ENCODE measurements at places on chromosomes 16 and 17.
A peak's percentile ranks its signal among the peaks of the same experiment; 100 is the strongest.

GRCh38 chr16:75305364-75306098, 54.1 kb upstream of the BCAR1 start:
- DNase-seq: peak; percentile 90

- no peak for DNase-seq
Measured at GRCh38 chr17:17114592-17115225, 72.5 kb downstream of the MPRIP start.

DNA sequence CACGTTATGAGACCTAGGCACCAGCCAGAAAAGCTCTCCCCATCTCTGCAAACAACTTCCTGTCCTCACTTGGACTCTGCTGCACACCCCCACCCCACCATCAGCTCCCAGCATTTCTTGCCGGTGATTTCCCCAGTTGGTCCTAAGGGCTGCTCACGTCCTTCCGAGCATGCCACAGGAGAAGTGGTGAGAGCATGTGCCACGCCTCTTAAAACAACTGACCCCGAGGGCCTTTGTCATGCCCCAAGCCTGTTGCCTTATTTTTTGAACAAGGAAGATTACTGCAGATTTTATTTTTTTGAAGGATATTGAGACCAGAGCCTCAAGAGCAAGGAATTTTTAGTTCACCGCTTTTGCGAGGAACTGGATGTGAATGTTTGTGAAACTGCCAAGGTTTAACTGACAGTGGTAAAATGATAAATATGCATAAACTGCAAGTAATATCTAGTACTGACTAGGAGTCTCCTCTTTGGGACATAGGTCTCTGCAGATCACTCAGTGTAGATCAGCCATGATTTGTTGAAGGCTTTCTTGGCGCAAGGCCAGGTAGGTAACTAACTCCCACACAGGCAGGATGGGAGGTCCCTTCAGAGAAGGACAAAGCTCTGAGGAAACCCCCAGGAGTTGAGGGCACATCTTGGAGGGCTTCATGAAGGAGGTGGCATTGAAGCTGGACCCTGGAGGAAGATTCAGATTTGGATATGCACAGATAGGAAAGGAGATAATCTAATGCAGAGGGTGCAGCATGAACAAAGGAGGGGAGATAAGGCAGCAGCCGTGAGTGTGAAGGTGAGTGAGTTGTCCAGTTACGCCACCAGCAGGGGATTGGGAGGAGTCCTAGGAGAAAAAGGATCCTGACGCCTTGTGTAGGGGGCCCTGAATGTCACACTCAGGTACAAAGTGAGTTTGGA, 44.7 kb downstream of the TMEM132E start:
- DNase-seq: no peak

GRCh38 chr17:49901460-49902331, 53.8 kb upstream of the TAC4 start:
- DNase-seq: peak; percentile 83

DNA sequence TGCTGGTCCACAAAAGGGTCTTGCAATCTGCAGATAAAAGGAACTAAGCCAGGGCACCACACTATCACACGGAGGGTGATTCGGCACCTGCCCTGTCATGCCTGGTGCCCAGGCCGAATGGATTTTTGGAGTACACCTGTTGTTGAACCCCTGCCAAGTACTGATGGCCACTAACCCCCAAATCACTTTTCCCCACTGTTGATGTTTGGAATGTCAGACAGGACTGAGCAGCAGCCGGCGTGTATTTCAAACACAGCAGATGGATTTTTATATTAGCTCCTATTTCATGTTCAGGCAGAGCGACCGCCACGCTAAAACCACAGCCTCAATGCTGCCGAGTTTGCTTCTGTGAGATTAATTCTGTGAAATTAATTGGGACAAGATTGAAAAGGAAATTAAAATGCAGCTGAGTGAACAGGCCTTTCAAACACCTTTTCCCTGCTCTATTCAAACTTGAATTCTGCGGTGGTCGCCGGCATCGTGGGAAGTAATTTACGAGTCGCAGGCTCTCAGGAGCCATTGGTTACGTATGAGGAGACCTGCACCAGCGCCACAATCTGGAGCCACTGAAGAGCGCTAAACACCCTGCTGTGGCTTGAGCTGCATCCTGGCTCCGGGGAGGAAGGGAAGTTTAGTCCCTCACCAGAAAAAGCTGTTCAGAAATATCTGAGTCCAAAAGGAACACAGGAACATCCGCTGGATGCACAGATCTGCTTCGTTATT, 48.5 kb downstream of the SNX11 start:
- DNase-seq: no peak

GRCh38 chr16:28182183-28182582, 29.6 kb downstream of the XPO6 start:
- no peak for DNase-seq

DNA sequence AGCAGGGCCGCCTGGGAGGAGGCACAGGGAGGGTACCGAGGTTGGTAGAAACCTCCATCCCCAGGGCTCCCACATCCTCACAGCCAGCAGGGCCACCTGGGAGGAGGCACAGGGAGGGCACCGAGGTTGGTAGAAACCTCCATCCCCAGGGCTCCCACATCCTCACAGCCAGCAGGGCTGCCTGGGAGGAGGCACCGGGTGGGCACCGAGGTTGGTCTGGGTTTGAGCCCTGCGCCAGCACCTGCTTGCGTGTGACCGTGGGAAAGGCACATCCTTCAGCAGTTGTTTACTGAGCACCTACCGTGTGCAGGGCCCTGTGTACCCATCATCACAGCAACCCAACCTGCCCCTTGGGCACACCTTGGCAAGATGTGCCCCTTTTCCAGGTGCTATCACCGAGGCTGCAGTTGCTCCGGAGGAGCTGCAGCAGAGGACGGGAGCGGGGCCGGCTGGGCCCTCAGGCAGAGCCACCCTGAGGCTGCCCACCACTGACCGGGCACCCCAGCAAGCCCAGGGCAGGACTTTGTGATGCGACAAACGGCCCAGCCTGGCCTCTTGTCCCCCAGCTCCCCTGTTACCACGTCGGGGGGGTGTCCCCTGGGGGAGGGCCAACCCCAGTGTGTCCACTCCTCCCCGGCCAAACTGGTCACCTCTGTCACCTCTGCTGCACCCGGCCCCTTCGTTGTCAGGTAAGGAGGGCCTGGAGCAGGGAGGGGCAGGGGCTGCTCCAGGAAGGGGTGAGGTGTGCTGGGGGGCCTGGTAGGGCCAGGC, 22.1 kb upstream of the OSGIN1 start:
- DNase-seq: no peak

- DNase-seq: no peak
Measured at GRCh38 chr16:71297341-71297634, 8.1 kb upstream of the CMTR2 start.

- DNase-seq: no peak
Measured at GRCh38 chr17:75634754-75635609, 1.7 kb downstream of the SMIM5 start.

DNA sequence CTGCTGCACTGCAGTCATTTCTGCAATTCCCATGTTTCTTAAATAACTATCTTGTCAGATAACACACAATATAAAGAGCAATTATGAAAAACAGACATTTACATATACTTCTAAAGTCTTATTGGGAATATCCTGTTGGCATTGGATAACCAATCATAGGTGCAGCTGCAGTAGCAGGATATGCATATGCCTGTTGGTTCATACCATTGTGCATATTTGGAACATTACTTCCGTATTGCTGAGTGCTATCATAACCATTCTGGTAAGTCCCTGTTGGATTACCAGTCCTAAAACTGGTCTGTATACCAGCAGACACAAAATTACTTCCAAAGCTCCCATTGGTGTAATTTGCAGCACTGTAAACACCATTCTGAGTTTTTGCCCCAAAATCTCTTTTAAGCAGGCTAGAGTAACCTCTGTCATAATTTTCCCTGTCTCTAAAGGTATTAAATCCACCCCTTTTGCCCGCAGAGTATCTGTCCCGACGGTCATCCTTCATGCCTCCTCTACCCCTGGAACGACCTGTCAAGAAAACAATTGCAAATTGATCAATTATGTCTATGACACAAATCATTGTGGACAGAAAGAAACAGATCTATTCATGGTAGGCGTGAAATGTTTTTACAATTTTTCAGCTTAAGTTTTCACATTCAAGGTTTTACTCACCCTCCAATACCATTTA, 3.1 kb upstream of the POLG2 start:
- DNase-seq: no peak

- DNase-seq: no peak
Measured at GRCh38 chr17:75847614-75848522, 3.7 kb upstream of the UNC13D start.

DNA sequence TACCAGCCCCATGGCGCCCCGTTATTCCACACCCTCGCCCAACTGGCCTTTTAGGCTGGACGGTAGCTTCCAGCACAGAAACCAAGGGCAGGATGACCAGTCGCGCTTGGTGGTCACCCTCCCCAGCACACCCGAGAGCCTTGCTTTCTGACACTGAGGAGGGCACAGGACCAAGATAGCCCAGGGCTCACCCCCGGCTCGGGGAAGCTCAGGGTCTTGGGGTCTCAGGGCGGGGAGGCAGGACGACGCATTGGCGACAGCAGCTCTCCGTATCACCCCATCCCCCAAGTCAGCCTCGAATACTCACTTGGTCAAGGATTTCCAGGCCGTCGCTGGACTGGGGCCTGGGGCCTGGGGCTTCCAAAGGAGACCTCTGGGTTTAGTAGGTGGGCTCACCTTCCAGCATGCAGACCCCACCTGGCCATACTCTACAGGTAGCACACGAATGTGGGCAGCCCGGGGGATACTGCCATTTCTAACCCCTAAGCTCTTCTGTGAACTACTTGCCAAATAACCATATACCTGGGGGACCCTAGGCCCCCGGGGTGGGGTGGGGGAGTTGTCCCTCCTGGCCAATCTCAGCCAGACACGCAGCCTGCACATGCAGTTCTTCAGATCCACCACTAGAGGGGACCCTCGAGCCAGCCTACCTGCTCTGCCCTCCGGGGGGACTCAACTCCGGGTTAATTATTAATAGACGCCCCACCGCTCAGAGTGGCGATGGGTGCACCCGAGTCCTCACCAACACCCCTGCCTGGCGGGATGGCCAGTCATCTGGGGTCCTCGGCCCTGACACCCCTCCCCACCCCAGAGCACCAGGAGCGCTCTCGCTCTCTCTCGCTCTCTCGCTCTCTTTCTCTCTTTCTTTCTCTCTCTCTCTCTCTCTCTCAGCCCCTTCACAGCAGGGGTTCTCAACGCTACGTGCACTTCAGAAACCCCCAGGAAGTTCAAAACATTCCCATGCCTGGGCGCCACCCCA, 30.0 kb downstream of the TBC1D16 start:
- DNase-seq: peak; percentile 92

GRCh38 chr16:88977018-88977811, at the start of gene CBFA2T3:
Gene CBFA2T3 (minus strand): TSS chr16:88977207. CDS start chr16:88976807, 400 bp downstream.
- no peak for DNase-seq

GRCh38 chr16:87306516-87306915, 10.7 kb downstream of the C16orf95 start:
- DNase-seq: no peak

GRCh38 chr16:49743658-49744057, 112.3 kb downstream of the ZNF423 start:
- DNase-seq: no peak

DNA sequence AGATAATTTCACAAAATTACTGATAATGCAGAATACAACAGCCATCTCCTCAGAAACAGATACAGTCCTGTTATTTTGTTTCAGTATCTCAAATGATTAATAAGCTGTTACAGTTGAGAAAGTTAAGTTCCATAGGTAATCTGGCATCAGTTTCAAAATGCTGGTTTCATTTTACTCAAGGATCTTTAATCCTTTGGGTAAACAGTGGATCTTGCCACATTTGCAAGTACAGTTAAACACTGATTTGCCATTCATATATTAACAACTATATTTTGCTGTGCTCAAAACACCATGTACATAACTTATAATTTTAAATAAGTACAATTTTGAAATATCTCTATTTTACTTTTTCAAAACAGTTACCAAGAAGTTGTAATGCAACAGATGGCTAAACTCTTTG, 31.2 kb downstream of the RPGRIP1L start:
- DNase-seq: no peak

- no peak for DNase-seq
Measured at GRCh38 chr17:3630781-3631180, 5.3 kb downstream of the SHPK start.

- DNase-seq: no peak
Measured at GRCh38 chr16:58046054-58046881, 20.7 kb downstream of the MMP15 start.

GRCh38 chr16:17519101-17519955, 48.6 kb upstream of the XYLT1 start:
- no peak for DNase-seq

- peak; percentile 90 for DNase-seq
Measured at GRCh38 chr16:89093602-89094251, at the start of gene ACSF3. Gene ACSF3 (plus strand): TSS chr16:89093852. CDS start chr16:89100682, 6,830 bp downstream.

DNA sequence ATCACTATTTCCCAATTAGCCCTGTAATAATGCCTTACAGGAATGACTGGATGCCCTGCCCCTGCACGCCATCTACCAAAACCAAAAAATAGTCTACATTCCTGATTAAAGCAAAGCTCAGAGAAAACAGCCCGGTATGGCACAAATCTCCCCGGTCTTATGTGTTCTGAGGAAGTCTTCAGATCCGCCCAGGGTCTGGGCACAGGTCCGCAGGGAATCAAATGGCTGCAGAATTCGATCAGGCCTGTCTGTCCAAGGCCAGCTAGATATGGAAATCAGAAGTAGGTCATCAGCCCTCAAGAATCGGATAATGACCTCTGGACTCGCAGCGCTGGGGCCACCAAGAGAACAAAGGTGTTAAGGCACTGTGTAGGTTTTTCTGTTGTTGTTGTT, 171.0 kb downstream of the ZFHX3 start:
- DNase-seq: peak; percentile 27

DNA sequence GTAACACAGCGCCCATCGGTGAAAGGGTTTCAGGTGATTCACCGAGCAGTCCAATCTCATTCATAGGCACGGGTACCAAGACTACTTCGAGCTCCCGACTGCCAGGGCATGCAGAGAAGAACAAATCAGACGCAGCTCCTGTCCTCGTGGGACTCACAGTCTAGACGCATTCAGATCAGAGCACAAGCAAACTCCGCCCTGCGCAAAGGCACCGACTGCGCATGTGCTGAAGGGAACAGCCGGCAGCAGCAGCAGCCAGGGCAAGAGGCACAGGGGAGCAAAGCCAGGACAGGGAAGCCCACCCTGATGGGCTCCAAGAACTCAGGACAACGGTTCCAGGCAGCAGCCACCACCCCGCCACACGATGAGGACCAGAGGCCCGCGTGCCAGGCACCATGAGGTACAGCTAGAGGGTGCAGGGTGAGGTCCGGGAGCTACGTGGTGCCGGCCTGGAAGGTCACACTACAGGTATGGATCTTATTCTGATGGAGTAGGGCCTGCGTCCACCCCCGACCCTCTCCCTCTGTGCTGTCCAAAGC, 315.7 kb downstream of the FOXL1 start:
- no peak for DNase-seq

GRCh38 chr16:78742501-78743283, 643.2 kb downstream of the WWOX start:
- DNase-seq: peak; percentile 86

- DNase-seq: no peak
Measured at GRCh38 chr16:50297301-50298074, 31.1 kb downstream of the ADCY7 start.

- no peak for DNase-seq
Measured at GRCh38 chr17:73145641-73146040, 19.2 kb upstream of the SSTR2 start.

DNA sequence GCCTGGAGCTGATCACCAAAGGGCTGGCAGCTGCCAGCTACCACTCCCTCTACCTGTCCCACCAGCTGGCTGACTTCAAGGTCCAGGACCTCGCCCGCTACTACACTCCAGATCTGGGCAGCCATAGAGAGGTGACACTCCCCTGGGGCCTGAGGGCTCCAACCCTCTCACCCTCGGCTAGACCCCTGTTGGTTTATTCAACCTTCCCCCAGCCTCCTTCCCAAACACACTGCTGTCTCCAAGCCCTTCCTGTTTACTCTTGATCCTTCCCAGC, 18.0 kb downstream of the ALOX12B start:
- DNase-seq: no peak

All from urothelium cell line (cell line).